ENCODE measurements at places on chromosomes 4 and X. TPM values are rescaled to one million over a fixed set of nuclear protein-coding genes. Genes with fewer than 3 reads are reported as not detected.

MAGED4 gene
- 17.0 TPM for total RNA-seq

ALB gene
- total RNA-seq: not detected

STEEP1 gene
- total RNA-seq: 15.4 TPM

ZNF157 gene
- total RNA-seq: not detected

BMPR1B gene
- total RNA-seq: 7.7 TPM

GRIA3 gene
- total RNA-seq: 2.6 TPM

AKAP14 gene
- not detected for total RNA-seq

RNF150 gene
- total RNA-seq: 0.39 TPM

IL3RA gene
- not detected for total RNA-seq

Data from subcutaneous preadipocyte (primary cell).